ENCODE measurements at places on chromosomes 4 and X.

DNA sequence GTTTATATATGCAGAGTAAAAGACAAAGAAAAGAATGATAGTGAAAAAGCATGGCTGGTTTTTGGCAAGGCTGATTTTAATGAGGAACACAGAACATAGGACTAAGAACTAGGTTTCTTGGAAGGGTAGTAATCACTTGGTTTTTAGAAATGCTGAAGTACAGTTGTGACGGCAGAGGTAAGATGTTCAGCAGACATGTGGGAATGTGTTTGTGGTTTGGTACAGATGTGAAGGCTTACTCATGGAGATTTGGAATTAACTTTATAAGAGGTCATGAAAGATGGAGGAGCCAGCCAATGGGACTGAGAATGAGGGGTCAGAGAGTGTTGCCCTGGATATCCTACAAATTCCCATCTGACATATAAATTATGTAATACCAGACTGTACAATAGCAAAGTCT, 243.6 kb downstream of the NPFFR2 start:
- no peak for DNase-seq

DNA sequence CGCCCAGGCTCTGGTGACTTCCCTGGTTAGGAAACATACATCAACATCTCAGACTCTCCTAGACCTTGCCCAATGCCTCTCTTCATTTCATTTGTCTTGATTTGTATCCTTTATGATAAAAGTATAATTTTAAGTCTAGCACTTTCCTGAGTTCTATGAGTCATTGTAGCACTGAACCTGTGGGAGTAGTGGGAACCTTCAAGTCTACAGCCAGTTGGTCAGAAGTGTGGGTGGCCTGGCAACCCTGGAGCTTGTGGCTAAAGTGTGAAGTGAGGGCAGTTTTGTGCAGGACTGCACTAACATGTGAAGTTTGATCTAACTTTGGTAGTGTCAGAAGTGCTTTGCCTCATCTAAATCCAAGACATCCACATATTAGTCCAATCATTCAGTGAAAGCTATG, 259.3 kb upstream of the IGFBP7 start:
- no peak for DNase-seq

GRCh38 chr4:87884976-87885549, 52.3 kb downstream of the MEPE start:
- DNase-seq = no peak

GRCh38 chr4:10691651-10692050, 7.1 kb upstream of the CLNK start:
- DNase-seq = no peak

GRCh38 chr4:74658116-74658515, 136.2 kb downstream of the BTC start:
- no peak for DNase-seq

DNA sequence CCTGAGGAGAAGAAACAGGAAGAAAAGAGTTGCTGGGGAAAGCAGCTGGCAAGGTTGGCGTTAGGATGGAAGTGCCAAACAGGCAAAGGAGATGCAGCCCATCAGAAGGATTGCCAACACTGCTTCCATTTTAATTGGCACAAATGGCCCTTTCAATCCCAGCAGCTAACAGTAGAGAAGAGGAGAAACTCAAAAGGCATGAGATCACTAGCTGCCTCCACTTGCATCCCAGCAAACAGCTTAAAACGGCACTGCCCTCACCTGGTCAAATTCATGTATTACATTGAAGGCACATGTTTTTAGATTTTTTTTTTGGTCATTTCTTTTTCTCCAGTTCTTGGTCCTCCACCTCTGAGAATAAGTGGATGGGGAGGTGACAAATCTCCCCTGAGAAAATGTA, 14.9 kb upstream of the LOC101059915 start:
- DNase-seq = no peak

DNA sequence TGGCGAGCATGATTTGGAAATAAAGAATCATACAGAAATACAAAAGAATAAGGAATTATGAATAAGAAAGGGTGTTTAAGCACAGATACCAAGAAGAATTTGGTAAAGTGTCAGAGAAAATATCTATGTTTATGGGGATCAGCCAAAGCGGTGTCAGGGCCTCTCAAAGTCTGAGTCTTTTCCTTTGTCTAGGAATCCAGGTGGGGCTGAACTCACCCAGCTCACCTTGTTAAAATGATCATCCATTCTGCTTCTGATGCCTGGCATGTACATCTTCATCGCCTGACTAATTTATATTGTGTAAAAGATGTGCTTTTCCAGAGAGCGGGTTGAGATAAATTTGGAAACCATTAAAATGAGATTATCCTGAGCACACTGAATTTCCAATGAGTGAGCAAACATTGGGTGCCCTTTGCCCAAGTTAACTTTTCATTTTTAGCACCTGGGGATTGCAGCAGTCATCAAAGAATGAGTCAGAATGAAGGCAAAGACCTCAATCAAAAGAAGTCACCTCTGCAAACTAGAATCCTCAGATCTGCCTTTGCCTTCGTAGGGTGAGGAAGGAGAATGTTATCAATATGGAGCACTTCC, 141.9 kb upstream of the ANXA3 start:
- no peak for DNase-seq

DNA sequence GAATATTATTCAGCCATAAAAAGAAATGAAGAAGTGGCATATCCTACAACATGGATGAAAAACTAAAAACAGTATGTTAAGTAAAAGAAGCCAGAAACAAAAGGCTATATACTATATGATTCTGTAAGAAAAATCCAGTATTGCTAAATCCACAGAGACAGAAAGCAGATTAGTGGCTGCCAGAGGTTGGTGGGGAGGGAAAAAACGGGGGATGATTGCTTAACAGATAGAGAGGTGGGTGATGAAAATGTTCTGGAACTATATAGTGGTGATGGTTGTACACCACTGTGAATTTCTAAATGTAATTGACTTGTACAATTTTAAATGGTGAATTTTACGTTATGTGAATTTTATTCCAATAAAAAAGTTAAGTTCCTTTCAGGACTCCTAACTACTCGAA, 157.6 kb upstream of the SH3RF1 start:
- no peak for DNase-seq

DNA sequence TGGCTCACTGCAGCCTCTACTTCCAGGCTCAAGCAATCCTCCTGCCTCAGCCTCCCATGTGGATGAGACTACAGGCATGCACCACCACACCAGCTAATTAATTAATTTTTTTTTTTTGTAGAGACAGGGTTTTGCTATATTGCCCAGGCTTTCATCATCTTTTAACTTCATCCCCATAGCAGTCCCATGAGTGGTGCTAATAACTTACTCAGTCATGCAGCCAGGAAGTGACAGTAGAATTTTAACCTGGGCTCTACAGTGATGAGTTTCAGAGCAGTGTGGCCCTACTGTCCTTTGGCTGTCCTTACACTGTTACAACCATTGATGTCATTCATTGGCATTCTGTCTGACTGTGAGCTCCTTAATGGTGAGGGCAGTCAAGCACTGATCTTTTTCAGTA, 3.9 kb upstream of the OCIAD2 start:
- no peak for DNase-seq

All from activated T-cell treated with anti-CD3 and anti-CD28 coated beads for 48 hours (primary cell).